NCI-H2171 treated with DMSO at 0.1 percent for 48 hours (cell line): ENCODE measurements at places on chromosomes 4 and X.

- DNase-seq = no peak
These were observed at the start of gene PRRG3 for GRCh38 chrX:151694661-151695582. Gene PRRG3 (plus strand): TSS chrX:151695458. CDS start chrX:151698815, 3,357 bp downstream.

DNA sequence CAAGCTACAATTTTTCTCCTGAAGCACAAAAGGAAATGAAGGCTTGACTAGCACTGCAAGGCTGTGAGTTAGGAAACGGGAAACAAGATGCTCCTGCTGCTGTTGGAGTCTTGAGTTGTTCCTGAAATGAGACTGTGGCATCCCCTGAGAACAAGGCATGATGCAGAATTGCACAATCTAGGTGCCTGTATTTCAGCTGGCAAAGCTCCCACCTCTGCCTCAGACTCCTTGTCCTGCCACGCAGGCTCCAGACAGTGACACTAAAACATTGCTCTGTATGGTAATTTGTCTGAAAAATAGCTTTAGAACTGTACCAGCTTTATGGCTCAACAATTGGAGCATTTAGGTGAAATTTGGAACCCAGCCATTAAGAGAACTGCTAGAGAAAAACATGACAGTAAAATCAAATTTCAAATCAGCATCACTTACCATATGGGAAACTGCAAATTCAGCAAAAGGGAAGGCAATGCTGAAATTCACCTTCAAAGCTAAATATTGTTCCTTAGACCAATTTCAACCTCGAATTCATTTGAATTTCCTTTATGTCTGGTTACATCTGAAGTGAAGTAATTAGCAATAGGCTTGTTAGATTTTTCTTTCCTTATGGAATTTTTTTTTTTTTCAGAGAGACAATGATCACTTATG is 103.4 kb downstream of the MFAP3L start:
- DNase-seq = no peak

GRCh38 chr4:48093991-48094416 is 40.0 kb downstream of the TXK start:
- DNase-seq = no peak

- peak; percentile 82 for DNase-seq
These were observed at the start of gene AFAP1 for GRCh38 chr4:7939377-7940108. Gene AFAP1 (minus strand): TSS chr4:7939861. CDS start chr4:7872078, 67,783 bp downstream.

GRCh38 chr4:19592391-19592790 is 659.3 kb upstream of the SLIT2 start:
- peak; percentile 55 for DNase-seq

DNA sequence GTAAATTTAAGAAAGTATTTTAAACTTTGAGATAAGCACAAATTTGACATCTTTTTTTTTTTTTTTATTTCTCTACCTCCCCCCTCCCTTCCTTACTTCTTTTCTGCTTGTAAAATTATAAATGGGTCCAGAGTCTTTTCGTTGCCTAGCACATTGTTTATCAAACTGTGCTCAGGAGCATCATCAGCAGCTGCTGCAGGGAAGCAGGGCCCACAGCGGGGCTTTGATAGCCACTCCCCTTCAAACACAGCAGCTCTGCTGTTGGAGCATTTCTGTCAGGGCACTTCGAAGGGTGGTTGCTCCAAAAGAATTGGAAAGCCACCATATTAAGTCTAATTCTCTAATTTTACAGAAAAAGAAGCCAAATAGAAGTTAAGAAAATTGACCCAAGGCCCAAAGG is 588.3 kb downstream of the SPRY1 start:
- no peak for DNase-seq

GRCh38 chr4:185468999-185469398 is 2.5 kb downstream of the CCDC110 start:
- DNase-seq = no peak

DNA sequence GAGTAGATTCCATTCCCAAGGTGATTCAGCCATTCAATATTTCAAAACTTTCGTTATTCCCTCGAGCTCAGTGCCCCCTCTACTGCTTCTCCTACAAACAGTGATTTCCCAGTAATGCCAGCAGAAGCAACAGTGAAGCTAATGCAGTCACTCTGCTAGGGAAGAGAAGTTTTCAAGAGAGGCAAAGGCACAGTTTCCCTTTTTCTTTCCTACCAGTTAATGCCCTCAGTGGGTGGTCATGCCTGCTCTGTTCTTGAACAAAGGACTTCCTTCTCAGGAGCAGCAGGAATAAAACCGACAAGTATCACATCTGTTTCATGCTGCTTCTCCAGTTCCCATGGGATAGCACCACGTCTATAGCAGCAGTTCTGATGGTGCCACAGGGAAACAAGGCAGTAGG is 317.2 kb downstream of the TENM3 start:
- DNase-seq = peak; percentile 78

DNA sequence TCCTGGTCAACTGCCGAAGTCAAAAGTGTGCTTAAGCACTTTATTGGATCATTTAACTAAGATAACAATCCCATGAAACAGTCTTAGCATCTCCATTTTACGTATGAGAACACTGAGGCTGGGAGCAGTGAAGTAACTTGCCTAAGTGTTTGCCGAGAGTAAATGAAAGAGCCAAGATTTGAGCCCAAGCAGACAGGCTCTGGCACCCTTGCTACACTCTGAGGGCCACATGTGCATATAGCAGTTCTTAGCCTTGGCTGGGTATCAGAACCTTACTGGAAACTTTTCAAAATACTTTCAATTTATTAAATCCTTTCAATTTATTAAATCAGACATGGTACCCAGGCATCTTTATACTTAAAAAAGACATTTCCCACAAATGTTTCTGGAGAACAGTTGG is 225.9 kb downstream of the NR3C2 start:
- DNase-seq = no peak

DNA sequence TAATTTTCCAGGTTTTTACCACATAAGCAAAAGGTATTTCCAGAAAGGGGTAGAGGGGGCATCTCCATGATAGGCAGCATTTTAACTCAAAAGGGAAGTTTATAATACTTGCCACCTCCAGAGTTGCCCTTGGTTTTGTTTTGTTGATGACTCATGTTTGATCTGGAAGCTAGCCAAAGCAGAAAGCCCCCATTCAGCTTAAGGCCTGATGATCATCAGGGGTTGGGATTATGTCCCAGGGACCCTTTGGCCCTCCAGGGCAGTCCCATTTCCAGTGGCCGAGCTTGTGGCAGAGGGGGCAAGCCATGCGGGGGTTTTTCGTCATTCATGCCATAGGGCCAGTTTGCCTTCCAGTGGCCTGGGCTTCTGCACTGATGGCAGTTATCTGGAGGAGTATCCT is 143.0 kb upstream of the PLAC1 start:
- no peak for DNase-seq

GRCh38 chr4:99323756-99324155 is 2.6 kb upstream of the ADH1B start:
- DNase-seq = peak; percentile 84

DNA sequence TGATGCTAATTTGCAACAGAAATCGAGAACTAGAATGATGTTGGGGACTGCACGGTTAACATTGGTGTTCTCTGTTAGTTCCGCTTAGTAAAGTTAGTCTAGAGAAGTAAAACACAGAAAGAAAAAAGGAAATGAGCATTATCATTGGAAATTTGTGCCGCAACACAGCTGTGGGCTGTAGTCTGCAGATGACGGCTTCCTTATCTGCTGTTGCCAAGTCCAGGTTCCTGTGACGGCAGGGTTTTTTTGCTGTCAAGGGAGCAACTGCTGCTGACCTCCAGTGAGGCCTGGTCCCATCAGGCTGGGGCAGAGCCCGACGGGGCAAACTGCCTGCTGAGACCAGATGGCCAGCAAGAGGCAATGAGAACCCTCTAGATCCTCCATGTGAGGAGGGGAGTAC is 38.9 kb upstream of the PHEX start:
- DNase-seq = no peak

GRCh38 chr4:154120690-154121345 is 331.9 kb upstream of the SFRP2 start:
- no peak for DNase-seq

GRCh38 chrX:53244610-53245009 is 19.6 kb upstream of the KDM5C start:
- DNase-seq = no peak

DNA sequence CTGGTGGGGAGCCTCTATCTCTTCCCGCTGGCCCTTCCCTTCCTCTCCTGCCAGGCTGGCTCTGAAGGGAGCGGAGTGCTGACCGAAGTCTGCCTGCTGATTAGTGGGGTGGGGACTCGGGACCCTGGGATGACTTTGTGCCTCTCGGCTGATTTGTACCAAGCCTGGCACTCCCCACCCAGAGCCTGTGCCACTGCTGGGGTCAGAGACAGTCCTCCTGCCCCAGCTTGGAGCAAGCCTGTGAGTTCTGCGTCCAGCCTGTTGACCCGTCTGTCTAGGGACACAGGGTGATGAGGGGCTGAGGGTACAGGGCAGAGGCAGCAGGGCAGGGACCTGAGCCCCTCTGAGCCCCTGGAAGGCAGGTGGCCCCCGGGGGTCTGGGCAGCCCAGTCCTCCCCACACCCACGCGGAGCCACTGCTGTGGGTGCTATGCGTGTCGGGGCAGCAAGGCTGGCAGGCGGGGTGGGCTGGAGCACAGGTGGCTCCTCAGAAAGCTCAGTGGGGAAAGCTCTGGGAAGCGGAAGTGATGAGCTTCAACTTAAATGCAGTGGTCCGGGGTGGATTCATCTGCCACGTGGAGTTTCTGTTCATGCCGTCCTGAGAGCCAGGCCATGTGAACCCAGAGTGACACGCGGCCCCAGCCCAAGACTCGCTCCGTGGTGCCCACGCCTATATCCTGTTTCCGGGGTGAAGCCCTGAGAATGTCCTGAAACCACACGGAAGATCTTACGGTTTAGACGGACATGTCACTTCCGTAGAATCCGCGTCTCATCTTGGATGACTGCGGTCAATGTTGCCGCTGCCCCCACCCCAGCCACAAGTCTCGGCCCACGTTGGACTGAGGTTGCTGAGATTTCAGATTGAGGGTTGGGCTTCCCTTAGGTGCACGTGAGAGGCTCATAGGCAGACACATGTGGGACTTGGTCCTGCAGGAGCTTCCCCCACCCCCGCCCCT is 21.1 kb upstream of the UVSSA start:
- no peak for DNase-seq

DNA sequence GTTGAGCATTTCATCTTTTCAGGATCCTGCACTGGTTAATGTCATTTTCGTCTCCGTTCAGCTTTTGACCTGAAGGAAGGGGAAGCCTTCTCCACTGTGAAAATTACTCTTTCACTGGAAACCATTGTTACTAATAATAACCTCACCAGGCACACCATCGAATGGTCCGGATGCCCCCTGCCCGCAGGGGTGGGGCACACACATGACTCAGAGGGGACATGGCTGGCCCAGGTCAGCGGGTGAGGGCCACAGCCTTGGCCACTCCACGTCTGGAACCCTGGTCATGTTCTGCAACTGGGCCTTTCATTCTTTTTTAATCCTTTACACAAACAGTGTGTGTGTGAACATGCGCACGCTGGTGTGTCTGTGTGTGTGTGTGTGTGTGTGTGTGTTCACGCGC is 191.8 kb downstream of the BCOR start:
- no peak for DNase-seq

DNA sequence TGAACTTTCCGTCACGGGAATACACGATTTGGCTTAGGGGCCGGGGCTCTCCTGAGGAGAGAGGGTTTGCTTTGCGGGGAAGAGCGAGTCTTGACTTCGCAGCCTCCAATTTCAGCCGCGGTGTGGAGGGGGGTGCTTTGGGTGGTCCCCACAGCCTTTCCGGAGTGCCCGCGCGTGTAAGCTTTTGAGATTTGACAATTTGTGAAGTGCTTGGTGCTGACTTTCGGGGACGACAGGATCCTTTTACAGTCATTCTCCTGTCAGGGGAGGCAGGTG is 355 bp downstream of the SCML1 start:
- DNase-seq = peak; percentile 45

DNA sequence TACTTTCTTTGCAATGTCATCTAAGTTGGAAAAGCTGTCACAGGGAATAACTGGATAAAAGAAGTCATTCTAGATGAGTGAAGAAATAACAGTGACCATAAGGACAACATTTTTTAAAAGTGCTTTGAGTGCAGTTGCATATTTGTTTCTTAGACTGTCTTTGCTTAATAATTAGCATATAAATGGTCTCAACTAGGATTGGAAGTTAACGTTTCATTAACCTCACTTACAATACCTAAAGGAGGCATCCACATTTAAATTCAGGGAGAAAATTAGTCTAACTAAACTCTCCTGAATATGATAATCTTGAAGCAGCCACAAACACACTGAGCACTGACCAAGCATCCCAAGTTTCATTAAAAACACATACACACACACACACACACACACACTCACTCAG is 780.7 kb downstream of the PCDH18 start:
- no peak for DNase-seq

GRCh38 chr4:123301923-123302322 is 94.7 kb upstream of the SPRY1 start:
- no peak for DNase-seq

DNA sequence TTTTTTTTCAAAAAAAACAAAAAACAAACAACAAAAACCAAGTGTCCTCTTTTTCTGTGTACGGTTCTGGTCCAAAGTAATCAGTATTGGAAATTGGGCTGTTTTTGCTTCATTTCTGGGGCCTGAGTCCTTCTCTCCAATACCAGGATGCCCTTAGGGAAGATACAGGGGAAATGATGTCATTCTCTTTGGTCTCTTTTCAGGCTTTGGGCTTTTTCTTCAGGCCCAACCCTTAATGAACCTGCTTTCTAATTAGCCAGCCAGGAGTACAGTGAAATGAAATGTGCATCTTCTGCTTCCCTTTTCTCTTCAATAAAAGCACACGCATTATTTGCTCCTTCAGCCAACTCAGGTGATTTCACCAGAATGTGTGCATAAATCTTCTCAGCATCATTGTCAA is 52.6 kb upstream of the RBPJ start:
- no peak for DNase-seq

GRCh38 chrX:8743126-8743732 is 11.3 kb upstream of the ANOS1 start:
- peak; percentile 21 for DNase-seq

- DNase-seq = no peak
These were observed 147.2 kb downstream of the SOWAHB start for GRCh38 chr4:76750716-76751115.

DNA sequence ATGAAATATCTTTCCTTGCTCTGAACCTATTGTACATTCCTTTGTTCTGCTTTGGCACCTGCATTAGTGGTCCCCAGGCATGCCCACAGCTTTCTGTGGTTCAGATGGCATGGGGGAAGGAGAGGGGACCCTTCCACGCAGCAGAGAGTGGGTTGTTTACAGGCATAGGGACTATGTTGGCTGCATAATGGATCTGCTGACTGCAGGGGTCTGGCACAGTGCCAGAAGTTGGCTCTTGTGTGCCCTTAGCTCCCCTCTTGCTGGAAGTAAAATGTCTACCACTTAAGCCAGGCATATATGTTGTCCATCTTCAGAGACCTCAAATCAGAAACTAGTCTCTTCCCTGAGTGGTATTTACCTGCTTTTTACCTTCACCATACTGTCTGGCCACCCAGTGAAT is 651.9 kb upstream of the PCDH7 start:
- DNase-seq = no peak

DNA sequence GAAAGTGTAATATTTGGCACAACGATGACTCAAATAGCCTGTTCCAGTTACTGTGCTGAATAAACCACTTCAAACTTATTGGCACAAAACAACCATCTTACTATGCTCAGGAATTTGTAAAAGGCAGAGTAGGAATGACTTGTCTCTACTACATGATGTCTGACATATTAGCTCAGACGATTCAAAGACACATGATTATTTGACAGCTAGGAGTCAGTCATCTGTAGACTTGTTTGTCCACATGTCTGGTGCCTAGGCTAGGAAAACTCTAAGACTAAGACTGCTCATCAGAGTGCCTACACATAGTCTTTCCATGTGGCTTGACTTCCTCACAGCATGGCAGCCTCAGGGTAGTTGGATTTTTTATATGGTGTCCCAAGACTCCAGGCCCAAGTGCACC is 154.5 kb downstream of the FANCB start:
- DNase-seq = no peak
